Uterus (tissue), 4 donors: ENCODE measurements at places on chromosomes 2 and 18. TPM values are rescaled to one million over a fixed set of nuclear protein-coding genes. Genes with fewer than 3 reads are reported as not detected.

The STPG4 gene
- total RNA-seq, result not detected

The DNAJC5G gene
- not detected for total RNA-seq

The CELF4 gene
- not detected for total RNA-seq

DNA sequence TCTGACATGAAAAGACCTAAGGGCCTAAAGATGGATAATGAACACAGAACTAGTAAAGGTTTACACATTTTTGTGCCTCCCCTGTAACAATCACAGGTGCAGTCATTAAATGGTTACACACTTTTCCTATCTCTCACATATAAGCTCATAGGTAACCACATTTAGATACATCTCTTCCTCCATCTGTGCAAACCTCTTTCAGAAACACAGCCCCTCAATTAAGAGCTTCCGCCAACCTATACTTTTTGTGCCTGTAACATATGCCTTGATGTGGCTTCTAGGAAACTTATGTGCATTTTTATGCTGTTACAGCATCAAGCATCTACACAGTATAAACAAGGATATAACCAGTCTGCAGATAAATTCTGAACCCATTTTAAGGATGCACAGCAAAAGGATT, 643.3 kb downstream of the BCL11A start:
- no peak for DNase-seq

DNA sequence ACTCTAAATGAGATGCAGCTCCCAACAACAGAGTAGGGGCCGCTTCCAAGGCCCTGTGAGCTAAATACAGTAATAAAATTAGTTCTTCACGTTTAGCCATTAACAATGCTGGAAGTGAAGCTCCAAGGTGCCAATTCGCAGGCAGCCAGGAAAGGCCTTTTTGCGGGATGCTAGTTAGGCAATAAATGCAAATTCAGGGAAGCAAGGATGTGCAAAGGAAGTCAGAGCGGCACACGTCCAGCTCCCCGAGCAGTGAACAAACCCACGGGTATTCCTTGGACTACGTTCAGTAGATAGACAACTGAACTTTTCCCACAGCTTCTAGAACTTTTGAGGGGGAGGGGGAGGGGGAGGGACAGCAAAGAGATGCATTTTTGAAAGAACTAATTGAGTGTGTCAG, 6.9 kb downstream of the ZNF516 start:
- DNase-seq, result no peak

- DNase-seq, result no peak
Measured at GRCh38 chr2:62941413-62941812, 109.2 kb upstream of the OTX1 start.

GRCh38 chr2:212928681-212929080, 222.7 kb downstream of the IKZF2 start:
- DNase-seq, result no peak

DNA sequence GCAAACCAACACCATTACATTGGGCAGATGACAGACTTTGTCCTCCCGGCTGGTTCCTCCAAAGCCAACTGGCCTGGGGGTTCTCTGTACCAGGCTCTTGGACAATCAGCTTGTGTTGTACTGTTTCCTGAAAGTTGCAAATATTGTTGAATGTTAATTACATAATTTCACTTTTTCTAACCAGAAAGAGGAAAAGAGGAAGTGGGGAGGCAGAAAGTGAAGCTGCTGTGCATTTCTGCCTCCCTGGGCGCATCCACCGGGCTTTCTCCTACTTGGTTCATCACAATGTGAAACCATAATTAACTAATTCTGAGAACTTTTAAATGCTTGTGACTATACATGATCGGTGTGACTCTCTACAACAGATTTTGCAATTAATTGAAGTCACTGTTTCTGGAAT, 10.1 kb downstream of the TWIST2 start:
- DNase-seq, result no peak
